ENCODE measurements at places on chromosomes 2 and 18.

DNA sequence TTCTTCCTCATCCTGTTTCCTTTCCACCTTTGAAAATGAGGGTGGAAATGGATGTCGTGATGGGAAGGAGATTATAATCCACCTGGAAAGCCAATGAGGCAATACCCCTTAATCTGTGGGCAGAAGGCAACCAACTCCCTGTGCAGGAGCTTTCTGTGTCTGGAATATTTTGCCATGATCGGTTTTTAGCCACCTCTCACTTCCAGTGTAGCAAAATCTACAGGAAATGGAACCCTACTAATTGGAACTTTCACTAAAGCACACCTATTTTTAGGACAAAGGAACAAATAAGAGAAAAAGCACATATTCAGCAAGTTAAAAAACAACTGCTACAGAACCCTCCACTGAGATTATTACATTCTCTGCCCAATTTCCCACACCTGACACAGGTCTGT lies 112.1 kb upstream of the SMAD7 start:
- no peak for DNase-seq

DNA sequence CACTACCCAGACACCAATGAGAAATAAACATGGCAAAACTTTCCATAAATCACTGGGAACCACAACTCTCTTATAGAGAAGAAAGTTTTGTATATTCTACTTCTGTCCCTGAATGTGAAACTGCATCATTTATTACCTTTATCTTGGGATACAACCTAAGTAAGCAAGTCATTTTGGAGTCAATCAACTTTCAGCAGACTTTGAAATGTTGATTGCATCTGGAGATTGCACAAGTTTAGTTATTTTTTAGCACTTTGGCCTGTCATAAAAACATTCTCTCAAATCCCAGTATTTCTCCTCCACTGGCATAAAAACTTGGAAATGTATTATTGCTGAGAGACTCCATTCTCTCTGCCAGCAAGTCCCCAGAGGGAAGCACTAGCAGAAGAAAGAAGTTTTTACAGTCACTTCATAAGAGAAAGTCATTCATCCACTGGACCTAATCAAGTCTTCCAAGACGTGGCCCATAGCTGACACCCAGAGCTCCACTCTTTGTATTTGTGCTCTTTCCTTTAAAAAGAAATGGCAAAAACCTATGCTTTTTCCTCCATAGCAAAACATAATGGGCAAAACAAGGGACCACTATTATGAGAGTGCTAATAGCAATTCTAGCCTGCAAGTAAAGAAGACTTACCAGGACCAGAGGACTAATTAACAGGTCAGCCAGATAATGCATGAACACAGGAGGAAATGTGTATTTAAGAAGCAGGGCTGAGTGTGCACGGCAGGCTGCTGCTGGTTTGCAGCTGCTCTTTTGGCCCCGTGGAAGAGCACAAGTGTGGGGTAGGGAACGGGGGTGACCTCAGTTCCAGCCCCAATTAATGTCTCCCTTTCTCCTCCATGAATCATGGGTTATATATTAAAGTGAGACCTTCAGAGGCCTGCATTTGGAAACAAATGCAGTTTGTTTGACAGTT lies 171.5 kb downstream of the INO80D start:
- no peak for DNase-seq

DNA sequence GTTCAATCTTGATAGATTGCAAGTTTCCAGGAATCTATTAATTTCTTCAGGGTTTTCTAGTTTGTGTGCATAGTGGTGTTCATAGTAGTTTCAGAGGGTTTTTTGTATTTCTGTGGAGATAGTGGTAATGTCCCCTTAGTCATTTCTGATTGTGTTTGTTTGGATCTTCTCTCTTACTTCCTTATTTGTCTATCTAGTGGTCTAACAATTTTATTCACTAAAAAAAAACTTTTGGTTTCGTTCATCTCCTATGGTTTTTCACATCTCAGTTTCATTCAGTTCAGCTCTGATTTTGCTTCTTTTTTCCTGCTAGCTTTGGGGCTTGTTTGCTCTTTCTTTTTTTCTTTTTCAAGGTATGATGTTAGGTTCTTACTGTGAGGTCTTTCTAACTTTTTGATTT lies 94.5 kb downstream of the SNTG2 start:
- DNase-seq: no peak

- DNase-seq: no peak
Measured at GRCh38 chr2:242032780-242033656, 163.5 kb downstream of the RTP5 start.

DNA sequence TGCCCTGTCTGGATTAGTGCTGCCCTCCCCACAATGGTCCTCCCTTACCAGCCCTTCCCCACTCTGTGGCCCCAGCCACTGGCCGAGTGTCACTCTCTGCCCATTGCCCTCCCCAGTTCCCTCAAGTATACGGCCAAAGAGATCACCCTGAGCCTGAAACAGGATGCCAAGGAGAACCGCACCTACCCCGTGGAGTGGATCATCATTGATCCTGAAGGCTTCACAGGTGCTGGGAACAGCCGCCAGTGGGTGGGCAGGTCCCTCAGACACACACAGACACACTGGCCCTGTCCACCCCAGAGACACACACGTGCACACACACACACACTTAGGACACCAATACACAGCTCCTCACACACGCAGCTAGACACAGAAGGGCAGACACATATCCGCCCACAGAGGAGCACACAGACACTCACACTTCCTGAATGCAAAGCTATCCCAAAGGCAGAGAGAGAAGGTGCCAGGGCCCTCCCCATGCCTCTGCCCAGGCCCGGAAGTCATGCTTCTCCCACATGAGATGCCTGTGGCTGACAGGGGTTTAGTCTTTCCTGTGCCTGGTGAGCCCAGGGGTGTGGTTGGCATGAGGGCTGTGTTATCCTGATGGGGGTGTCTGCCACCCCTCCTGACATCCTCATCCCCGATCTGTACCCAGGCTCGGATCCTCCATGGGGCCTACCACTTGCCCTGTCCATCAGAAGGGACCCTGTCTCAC lies 2.9 kb downstream of the CHRND start:
- DNase-seq: no peak

GRCh38 chr2:64277101-64277849 lies 133.1 kb upstream of the PELI1 start:
- DNase-seq: no peak

GRCh38 chr2:185700883-185701282 lies 37.7 kb upstream of the FSIP2 start:
- DNase-seq: no peak

- DNase-seq: no peak
Measured at GRCh38 chr18:10297086-10297485, 157.3 kb upstream of the APCDD1 start.

Data from occipital lobe (tissue), 3 donors.